ENCODE measurements at places on chromosomes 3 and 15.

DNA sequence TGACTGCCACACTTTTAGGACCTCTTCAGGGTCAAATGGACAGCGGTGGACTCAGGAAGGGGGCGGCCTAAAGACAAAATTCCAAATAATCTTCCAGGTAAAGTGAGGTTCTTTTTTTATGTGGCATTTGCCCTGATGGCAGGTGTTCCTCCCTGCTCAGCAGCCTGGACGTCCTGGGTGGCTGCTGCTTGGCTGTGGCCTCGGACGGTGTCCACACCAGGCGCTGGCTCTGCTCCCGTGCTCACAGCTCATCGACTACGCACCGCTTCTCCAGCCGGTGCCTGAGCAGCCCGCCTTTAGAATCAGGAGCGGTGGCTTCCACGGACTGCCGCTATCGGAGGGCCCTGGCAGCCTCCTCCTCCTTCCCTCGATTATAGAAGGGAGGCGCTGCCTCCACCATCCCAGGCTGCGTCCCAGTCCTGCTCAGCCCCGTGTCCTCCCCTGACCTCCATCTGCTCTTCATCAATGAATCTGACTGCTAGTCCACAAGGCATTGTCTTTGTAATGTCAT is 41.9 kb downstream of the PCSK6 start:
- peaks cover 5% of the 10 kb centered on the region for H3K4me1 ChIP-seq
- no peak overlapping the region for H3K4me3 ChIP-seq
- peaks cover 18% of the 10 kb centered on the region for H3K27me3 ChIP-seq
- no peaks in the 10 kb centered on the region for H3K36me3 ChIP-seq
- no peak for ATAC-seq
- no peak overlapping the region for H3K27ac ChIP-seq

GRCh38 chr3:15629860-15630597 is 28.5 kb downstream of the BTD start:
- H3K27me3 ChIP-seq: no peaks in the 10 kb centered on the region
- ATAC-seq: peak; percentile 97
- H3K36me3 ChIP-seq: no peaks in the 10 kb centered on the region
- peak overlapping the region; percentile 26 for H3K27ac ChIP-seq

GRCh38 chr3:30112411-30112810 is 494.0 kb upstream of the TGFBR2 start:
- H3K36me3 ChIP-seq: no peaks in the 10 kb centered on the region
- no peaks in the 10 kb centered on the region for H3K4me1 ChIP-seq
- peaks cover 8% of the 10 kb centered on the region for H3K27me3 ChIP-seq
- H3K27ac ChIP-seq: no peak overlapping the region
- no peak for ATAC-seq

DNA sequence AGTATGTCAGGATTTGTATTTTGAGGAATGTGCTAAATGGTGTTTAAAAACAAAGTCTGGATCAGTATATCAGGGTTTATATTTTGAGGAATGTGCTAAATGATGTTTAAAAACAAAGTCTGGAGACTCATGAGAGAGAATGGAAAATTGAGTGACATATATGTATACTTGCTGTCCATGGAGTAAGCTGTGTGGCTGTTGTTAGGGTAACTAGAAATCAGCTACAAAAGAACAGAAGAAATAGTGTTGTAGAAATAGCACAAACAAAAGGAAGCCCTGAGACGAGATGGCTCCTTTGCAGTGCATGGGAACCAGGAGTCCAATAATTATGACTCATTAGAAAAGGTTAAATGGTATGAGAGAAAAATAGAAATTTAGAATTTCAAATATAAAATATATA is 282.7 kb upstream of the MANF start:
- no peak overlapping the region for H3K27ac ChIP-seq
- H3K27me3 ChIP-seq: no peaks in the 10 kb centered on the region
- no peaks in the 10 kb centered on the region for H3K4me1 ChIP-seq
- no peak overlapping the region for H3K4me3 ChIP-seq

GRCh38 chr3:10145685-10146084 is 4.1 kb downstream of the VHL start:
- H3K27me3 ChIP-seq: no peaks in the 10 kb centered on the region
- H3K27ac ChIP-seq: peak overlapping the region; percentile 10
- H3K4me3 ChIP-seq: peak overlapping the region; percentile 96
- H3K36me3 ChIP-seq: peaks cover 91% of the 10 kb centered on the region
- no peak for ATAC-seq
- H3K4me1 ChIP-seq: peaks cover 14% of the 10 kb centered on the region

- no peaks in the 10 kb centered on the region for H3K36me3 ChIP-seq
- H3K27ac ChIP-seq: no peak overlapping the region
- H3K4me3 ChIP-seq: no peak overlapping the region
These were observed 483.7 kb upstream of the SGO1 start for GRCh38 chr3:20669675-20670074.

GRCh38 chr15:44084770-44085169 is 110.3 kb downstream of the FRMD5 start:
- H3K27me3 ChIP-seq: peaks cover 12% of the 10 kb centered on the region
- no peak overlapping the region for H3K4me3 ChIP-seq
- no peak overlapping the region for H3K27ac ChIP-seq
- no peaks in the 10 kb centered on the region for H3K36me3 ChIP-seq
- no peaks in the 10 kb centered on the region for H3K4me1 ChIP-seq

- no peaks in the 10 kb centered on the region for H3K27me3 ChIP-seq
- no peak overlapping the region for H3K27ac ChIP-seq
- no peak overlapping the region for H3K4me3 ChIP-seq
- ATAC-seq: no peak
These were observed 4.6 kb upstream of the RUVBL1 start for GRCh38 chr3:128128251-128128650.

DNA sequence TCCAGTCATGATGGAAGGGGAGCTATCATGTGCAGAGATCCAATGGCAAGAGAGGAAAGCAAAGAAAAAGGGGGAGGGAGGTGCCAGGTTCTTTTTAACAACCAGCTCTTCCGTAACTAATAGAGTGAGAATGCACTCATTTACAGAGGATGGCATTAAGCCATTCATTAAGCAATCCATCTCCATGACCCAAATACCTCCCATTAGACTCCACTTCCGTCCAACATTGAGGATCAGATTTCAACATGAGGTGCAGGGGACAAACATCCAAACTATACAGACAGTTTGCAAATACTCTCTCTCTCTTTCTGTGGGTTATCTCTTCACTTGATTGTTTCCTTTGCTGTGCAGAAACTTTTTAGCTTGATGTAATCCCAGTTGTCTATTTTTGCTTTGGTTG is 21.2 kb downstream of the ZDHHC23 start:
- ATAC-seq: no peak
- no peak overlapping the region for H3K4me3 ChIP-seq
- no peak overlapping the region for H3K27ac ChIP-seq

DNA sequence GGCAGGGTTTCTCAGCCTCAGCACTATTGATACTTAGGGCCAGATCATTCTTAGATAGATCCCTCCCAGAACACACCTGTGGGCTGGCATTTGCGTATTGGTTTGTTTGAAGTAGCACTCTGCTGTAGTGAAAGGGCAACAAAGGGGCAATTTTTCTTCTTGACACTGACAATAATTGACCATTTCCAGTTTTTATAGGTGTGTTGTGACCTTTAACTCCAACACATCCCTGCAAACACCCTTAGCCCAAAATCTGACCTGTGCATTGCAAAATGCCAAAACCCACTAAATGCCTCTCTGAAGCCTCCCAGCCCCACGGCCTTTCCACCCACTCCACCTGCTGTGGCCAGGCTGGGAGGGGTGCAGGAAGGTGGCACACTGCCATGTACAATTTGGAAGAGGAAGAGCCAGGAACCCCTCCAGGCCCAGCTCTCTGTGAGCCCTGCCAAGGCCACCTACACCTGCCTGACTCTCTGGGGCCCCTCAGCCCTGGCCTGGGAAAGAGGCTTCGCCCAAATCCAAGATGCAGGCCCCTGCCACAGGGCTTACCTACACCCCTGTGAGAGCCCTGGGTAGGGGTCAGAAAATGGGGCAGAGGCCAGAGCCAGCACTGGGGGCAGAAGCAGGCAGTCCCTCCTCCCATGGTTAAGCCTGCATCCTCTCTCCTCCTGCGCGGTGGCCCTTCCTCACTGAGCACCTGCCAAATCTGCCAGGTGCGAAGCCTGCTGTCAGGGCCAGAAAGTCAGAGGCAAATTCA is 9.6 kb upstream of the CYP11A1 start:
- H3K27ac ChIP-seq: no peak overlapping the region
- peaks cover 19% of the 10 kb centered on the region for H3K4me1 ChIP-seq
- H3K36me3 ChIP-seq: no peaks in the 10 kb centered on the region
- ATAC-seq: no peak
- no peaks in the 10 kb centered on the region for H3K27me3 ChIP-seq

Measured in activated T-helper 17 cell treated with anti-CD3 and anti-CD28 coated beads, Interleukin-2, amount 50 U/mL, for 72 hours (primary cell).